OCI-LY7 (cell line): ENCODE measurements at places on chromosomes 5 and 9. TPM values are rescaled to one million over a fixed set of nuclear protein-coding genes. Genes with fewer than 3 reads are reported as not detected.

PCDHB15 gene
- not detected in 2 replicates for total RNA-seq

SLC6A18 gene
- not detected in 2 replicates for total RNA-seq

OR1Q1 gene
- not detected in 2 replicates for total RNA-seq

CLK4 gene
- total RNA-seq: 32.6 and 40.1 TPM in 2 replicates

SYNPO gene
- total RNA-seq: 0.08 and 0.15 TPM in 2 replicates

KCNN2 gene
- total RNA-seq: not detected in 2 replicates

SLC4A9 gene
- 2.6 and 5.1 TPM in 2 replicates for total RNA-seq

TLX3 gene
- total RNA-seq: not detected in 2 replicates

AGXT2 gene
- total RNA-seq: not detected in 2 replicates

DNAH5 gene
- 0.06 TPM in 1 of 2 replicates, not detected in the other for total RNA-seq

DMGDH gene
- 1.1 and 1.5 TPM in 2 replicates for total RNA-seq

ENG gene
- not detected in 2 replicates for total RNA-seq

ISL1 gene
- total RNA-seq: not detected in 2 replicates

TNPO1 gene
- total RNA-seq: 128 and 132 TPM in 2 replicates

C9 gene
- total RNA-seq: not detected in 2 replicates

BAAT gene
- not detected in 2 replicates for total RNA-seq

STING1 gene
- 0.44 TPM in 1 of 2 replicates, not detected in the other for total RNA-seq

ZNF658 gene
- 3.0 and 3.5 TPM in 2 replicates for total RNA-seq

SLC38A9 gene
- 27.7 and 30.3 TPM in 2 replicates for total RNA-seq

ADGRD2 gene
- total RNA-seq: not detected in 2 replicates

PRRX2 gene
- total RNA-seq: not detected in 2 replicates

SPATA31A3 gene
- total RNA-seq: not detected in 2 replicates

YIPF5 gene
- 23.1 and 24.3 TPM in 2 replicates for total RNA-seq

LOX gene
- not detected in 2 replicates for total RNA-seq

STK32A gene
- not detected in 2 replicates for total RNA-seq

IL9 gene
- not detected in 2 replicates for total RNA-seq

LHX3 gene
- total RNA-seq: 0.15 TPM in 1 of 2 replicates, not detected in the other

FAM163B gene
- total RNA-seq: 2.6 and 3.6 TPM in 2 replicates

AGGF1 gene
- total RNA-seq: 32.2 and 33.6 TPM in 2 replicates

EPB41L4A gene
- total RNA-seq: not detected in 2 replicates

CCL27 gene
- 0.42 and 0.68 TPM in 2 replicates for total RNA-seq

SPACA9 gene
- 5.7 and 6.4 TPM in 2 replicates for total RNA-seq

CDH9 gene
- not detected in 2 replicates for total RNA-seq

IFNB1 gene
- total RNA-seq: not detected in 2 replicates

KIAA1191 gene
- 41.2 and 42.1 TPM in 2 replicates for total RNA-seq

DRD1 gene
- not detected in 2 replicates for total RNA-seq

OLFM1 gene
- not detected in 2 replicates for total RNA-seq

GRK6 gene
- 99.4 and 102 TPM in 2 replicates for total RNA-seq

FCN1 gene
- 0.30 and 0.42 TPM in 2 replicates for total RNA-seq

SHOC1 gene
- not detected in 2 replicates for total RNA-seq

PDZD2 gene
- total RNA-seq: 10.4 and 10.6 TPM in 2 replicates

PCDHA1 gene
- total RNA-seq: not detected in 2 replicates

PCDHA9 gene
- total RNA-seq: not detected in 2 replicates
